Activated CD4-positive, alpha-beta T cell treated with anti-CD3 and anti-CD28 coated beads for 4 hours (primary cell): ENCODE measurements at places on chromosomes 12 and 14.

DNA sequence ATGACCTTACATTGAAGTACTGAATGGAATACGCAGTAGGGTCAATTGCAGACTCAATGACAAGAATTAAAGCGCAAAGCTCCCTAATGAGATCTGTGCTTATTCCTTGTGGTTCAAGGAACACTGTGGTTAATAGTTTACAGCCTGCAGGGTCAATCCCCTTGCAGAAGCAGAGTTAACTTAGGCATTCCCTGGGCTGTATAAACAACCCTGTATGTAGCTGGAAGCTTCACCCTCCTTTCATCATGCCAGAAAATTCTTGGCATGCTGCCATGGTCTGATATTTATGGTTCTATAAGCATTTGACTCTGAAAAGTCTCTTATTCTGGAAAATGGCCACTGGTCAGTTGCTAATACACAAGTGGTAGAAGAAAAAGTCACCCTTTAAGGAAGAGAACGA, 227.7 kb downstream of the NOVA1 start:
- DNase-seq: no peak

DNA sequence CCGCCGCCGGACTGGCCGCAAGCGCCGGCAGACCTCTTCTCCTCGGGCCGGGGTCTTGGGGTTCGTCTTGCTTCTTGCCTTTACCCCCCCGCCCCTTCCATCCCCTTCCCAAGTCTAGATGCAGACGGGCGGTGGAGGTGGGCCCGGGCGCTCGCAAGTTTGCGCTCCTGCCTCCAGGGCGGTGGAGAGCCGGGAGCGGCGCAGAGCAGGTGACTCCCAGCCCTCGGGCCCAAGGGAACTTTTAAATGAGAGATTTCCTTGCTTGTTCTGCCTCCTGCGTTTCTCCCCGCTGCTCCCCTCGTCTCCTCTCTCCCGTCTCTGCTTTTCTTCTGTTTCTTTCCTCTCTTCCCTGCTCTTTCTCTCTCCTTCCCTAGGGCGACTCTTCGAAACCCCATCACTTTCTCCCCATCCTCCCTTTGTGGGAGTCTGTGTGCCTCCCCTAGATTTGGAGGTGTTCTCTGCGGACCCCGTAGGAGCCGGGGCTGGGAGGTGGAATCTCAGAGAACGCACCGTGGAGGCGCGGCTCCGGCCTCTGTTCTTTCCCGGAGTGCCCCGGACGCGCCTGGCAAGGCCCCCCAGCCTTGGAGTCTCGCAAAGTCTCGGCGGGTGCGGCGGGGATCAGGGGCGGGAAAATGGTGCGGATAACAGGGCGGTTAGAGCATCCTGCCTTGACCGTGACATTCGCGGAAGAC, 114.7 kb upstream of the MYL2 start:
- no peak for DNase-seq

GRCh38 chr12:1533602-1534304, 60.6 kb downstream of the FBXL14 start:
- peak; percentile 22 for DNase-seq

DNA sequence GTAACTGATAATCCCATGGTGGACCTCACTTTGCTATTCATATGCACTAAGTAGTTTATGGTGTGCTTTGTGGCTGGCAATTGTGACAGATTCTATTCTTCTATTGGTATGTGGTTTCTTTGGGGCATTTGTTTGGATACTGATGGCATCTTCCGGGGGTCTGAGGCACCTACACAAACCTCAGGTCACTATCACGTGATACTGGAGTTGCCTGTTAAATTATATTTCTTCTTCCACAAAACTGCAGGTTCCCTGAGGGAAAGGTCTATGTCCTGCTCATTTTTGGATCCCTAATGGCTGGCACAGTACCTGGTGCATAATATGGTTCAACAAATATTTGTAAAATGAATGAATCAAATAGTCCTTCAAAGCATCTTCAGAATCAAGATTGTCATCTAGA, 49.5 kb upstream of the HELB start:
- DNase-seq: no peak

- no peak for DNase-seq
Measured at GRCh38 chr12:120094485-120094884, 22.1 kb downstream of the RAB35 start.

- peak; percentile 10 for DNase-seq
Measured at GRCh38 chr14:34693228-34693939, 21.0 kb downstream of the CFL2 start.

DNA sequence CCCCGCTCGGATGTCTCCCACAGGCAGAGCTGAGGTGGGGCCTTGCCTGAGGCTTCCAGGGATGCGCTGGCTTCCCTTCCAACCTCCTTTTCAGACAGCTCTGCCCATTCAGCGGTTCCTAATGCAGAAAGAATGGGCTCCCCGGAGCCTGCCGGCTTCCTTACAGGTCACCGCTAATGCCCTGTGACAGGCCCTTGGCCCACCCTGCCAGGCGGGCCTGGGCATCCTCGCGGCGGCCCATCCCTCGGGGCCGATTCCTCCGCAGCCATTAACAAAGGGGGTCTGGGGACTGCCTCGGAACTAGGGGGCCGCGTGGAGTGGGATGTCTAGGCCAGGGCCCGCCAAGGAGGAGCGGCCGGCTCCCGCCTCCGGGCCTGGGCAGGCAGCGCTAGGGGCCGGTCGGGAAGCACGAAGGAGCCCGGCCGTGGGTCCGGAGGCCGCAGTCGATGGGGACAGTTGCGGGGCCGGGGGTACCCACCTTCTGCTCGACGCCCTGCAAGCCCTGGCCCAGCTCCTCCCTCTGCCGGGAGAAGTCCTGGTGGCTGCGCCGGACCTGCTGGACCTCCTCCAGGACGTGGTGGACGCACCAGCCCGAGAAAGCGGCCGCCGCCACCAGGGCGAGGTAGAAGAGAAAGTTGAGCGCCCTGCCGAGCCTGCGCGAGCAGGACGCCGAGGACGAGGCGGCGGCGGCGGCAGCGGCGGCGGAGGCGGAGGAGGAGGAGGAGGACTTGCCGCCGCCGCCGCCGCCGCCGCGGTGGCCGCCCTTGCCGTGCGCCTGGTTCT, 738 bp downstream of the CKAP4 start:
- peak; percentile 60 for DNase-seq

- DNase-seq: peak; percentile 4
Measured at GRCh38 chr12:67792185-67792584, 143.6 kb downstream of the DYRK2 start.

DNA sequence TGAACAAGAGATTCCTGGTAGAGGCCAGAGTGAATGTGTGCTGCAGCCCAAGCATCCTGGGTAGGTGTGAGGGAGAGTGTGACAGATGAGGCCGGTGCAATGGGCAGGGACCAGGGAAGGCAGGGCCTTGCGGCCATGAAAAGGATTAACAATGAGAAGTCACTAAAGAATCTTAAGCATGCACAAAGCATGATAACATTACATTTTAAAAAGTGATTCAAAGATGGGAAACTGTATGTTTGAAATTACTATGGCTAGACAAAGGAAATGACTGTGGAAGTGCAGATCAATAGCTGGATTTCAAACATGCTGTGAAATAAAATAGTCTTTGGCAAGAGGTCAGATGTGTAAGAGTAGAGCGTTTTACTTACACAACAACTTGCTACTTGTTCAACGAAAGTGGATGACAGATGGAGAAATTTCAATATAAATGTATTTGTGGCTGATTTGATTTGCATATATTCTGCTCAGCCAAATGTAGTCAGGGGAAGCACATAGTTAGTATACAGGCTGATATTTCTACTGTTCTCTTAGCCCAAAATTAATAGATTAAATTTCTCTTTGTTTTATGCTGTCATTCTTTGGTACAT, 175.5 kb downstream of the CCDC59 start:
- no peak for DNase-seq

DNA sequence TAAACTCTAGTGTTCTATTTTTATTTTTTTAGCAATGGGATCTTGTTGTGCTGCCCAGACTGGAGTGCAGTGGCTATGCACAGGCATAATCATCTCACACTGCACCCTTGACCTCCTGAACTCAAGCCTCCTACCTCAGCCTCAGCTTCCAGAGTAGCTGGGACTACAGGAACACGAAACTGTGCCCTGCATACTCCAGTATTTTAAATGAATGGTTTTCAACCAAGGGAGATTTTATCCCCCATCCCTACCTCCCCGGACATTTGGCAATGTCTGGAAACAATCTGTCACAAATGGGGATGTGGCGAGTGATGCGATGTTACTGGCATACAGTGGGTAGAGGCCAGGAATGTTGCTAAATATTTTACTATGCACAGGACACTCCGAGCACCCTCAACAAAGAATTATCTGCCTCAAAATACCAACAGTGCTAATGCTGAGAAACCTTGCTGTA, 2.1 kb downstream of the CBX5 start:
- no peak for DNase-seq

DNA sequence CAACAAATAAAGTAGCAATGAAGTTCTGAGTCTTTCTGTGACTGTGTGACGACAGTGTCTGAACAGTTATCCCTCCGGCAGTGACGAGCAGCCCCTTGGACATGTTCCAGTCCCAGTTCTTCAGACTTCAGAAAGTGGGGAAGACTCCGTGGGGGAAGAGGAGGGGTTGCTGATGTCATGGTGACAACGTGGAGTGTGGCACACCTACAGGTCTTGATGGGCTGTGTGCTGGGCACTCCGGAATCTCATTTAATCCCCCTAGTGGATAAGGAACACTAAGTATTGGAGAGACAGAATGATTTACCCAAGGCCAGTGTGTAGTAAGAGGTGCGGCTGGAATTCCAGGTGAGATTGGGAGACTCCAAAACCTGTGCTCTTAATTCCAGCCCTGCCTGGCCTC, 280.2 kb downstream of the CACNA1C start:
- DNase-seq: no peak

DNA sequence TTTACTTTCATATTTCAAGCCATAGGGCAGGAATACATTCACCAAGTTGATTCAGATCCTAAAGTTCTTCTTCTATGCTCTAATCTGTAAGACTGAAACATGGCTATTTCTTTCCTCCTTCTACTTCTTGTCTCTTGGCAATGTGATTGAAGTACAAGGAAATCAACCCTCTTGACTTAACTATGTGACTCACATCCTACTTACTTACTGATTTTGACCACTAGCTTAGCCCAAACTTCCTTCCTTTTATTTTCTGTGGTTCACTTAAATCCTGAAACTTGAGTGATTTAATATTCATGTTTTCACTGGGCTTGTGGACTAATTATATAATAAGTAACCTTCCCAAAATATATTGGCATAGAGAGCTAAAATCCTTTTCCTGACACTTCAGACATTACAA, 111.2 kb upstream of the NOVA1 start:
- DNase-seq: no peak

GRCh38 chr12:554001-554285, 94.2 kb downstream of the B4GALNT3 start:
- no peak for DNase-seq

GRCh38 chr14:24678801-24679247, 44.8 kb upstream of the GZMB start:
- DNase-seq: peak; percentile 85

- peak; percentile 39 for DNase-seq
Measured at GRCh38 chr14:92513204-92513965, at the start of gene RIN3. Gene RIN3, plus strand, starts transcription at chr14:92513781. Its CDS starts 152 bp downstream, at chr14:92513933.

DNA sequence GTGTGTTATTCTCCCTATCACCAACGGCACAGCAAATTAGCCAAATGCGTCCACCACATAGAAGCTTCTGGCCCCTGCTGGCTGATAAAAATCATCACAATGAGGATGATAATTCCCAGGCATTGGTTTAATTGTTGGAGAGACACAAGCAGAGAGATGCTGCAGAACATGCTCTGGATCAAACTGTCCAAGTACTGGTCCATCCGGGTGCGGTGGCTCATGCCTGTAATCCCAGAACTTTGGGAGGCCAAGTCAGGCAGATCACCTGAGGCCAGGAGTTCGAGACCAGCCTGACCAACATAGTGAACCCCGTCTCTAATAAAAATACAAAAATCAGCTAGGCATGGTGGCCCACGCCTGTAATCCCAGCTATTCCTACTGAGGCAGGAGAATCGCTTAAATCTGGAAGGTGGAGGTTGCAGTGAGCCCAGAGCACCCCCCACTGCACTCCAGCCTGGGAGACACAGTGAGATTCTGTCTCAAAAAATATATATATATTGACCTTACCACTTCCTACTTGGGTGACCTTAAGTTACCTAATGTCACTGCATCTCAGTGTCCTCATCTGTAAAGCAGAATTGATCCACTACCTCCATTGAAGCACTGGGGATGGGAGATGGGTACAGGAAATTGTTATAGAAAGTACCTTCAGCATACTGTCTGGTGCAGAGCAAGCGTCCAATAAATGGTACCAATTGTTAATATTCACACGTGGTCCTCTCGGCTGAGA, 83.7 kb upstream of the EGLN3 start:
- no peak for DNase-seq

- no peak for DNase-seq
Measured at GRCh38 chr12:85676816-85677749, 159.1 kb downstream of the RASSF9 start.

- peak; percentile 60 for DNase-seq
Measured at GRCh38 chr14:50344116-50344775, 32.1 kb downstream of the DMAC2L start.

DNA sequence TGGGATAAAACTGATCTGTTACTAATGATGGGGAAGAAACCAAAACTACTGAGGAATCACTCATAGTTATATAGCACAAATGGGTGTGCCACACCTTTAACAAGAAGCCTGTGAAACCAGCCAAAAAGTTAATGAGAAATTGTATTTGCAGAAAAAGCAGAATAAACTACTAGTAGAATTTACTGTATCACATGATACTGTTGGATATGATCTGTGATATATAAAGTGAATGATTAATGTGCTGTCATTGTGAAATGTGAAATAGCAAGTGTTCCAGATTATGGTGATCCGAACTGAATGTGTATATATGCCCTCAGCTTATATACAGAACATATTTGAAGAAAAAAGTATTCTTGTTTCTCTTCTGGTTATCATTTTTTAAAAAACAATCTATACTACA, 30.5 kb downstream of the VEZT start:
- no peak for DNase-seq

- DNase-seq: no peak
Measured at GRCh38 chr12:40146800-40147797, 41.2 kb upstream of the SLC2A13 start.

- DNase-seq: no peak
Measured at GRCh38 chr12:124267205-124267778, 27.6 kb upstream of the RFLNA start.

- DNase-seq: no peak
Measured at GRCh38 chr14:64637735-64638473, 66.3 kb upstream of the PLEKHG3 start.

GRCh38 chr12:75960086-75960910, 71.3 kb downstream of the PHLDA1 start:
- DNase-seq: no peak

- no peak for DNase-seq
Measured at GRCh38 chr12:127911291-127911690, 355.7 kb upstream of the TMEM132C start.

GRCh38 chr14:51515611-51516010, 136.1 kb upstream of the FRMD6 start:
- DNase-seq: no peak
